Activated CD8-positive, alpha-beta memory T cell treated with anti-CD3 and anti-CD28 coated beads for 36 hours (primary cell): ENCODE measurements at places on chromosomes 7 and 10. TPM values are rescaled to one million over a fixed set of nuclear protein-coding genes. Genes with fewer than 3 reads are reported as not detected.

The ZFAND4 gene
- total RNA-seq = 10.5 TPM

The ECD gene
- 34.0 TPM for total RNA-seq

The HHEX gene
- 0.19 TPM for total RNA-seq

The SHTN1 gene
- total RNA-seq = not detected

The GIMAP4 gene
- 26.3 TPM for total RNA-seq

The TMEM140 gene
- 3.0 TPM for total RNA-seq

The AKR1B1 gene
- 122 TPM for total RNA-seq

The AS3MT gene
- total RNA-seq = not detected

The H2BK1 gene
- total RNA-seq = not detected

The CCAR1 gene
- total RNA-seq = 127 TPM

The HOXA9 gene
- total RNA-seq = not detected

The CALD1 gene
- 2.1 TPM for total RNA-seq

The PALD1 gene
- 0.55 TPM for total RNA-seq

The STOX1 gene
- total RNA-seq = 0.40 TPM

The GALNT17 gene
- not detected for total RNA-seq

The LIPA gene
- total RNA-seq = 17.5 TPM

The ZNF727 gene
- total RNA-seq = 0.10 TPM

The SPOCK2 gene
- 46.3 TPM for total RNA-seq

The DNAH11 gene
- not detected for total RNA-seq

The SLC26A5 gene
- total RNA-seq = not detected

The GLUD1 gene
- 167 TPM for total RNA-seq

The ADAMTS14 gene
- total RNA-seq = 0.04 TPM

The CCDC172 gene
- not detected for total RNA-seq

The BAG3 gene
- total RNA-seq = 16.4 TPM

The DNAJC12 gene
- 36.0 TPM for total RNA-seq

The HOXA13 gene
- total RNA-seq = not detected

The MYL10 gene
- not detected for total RNA-seq

The CALML3 gene
- not detected for total RNA-seq

The TRPV6 gene
- total RNA-seq = not detected

The CPED1 gene
- 0.04 TPM for total RNA-seq

The ARMC10 gene
- 53.9 TPM for total RNA-seq

The MYO3A gene
- not detected for total RNA-seq

The ARHGAP21 gene
- 34.3 TPM for total RNA-seq

The PAPSS2 gene
- 0.11 TPM for total RNA-seq

The ABCB8 gene
- total RNA-seq = 55.8 TPM

The TEX47 gene
- total RNA-seq = not detected

The THSD7A gene
- total RNA-seq = not detected

The PRSS2 gene
- total RNA-seq = not detected

The SLC13A1 gene
- not detected for total RNA-seq

The IPMK gene
- 10.6 TPM for total RNA-seq
